ENCODE measurements at places on chromosomes 3 and 15.

DNA sequence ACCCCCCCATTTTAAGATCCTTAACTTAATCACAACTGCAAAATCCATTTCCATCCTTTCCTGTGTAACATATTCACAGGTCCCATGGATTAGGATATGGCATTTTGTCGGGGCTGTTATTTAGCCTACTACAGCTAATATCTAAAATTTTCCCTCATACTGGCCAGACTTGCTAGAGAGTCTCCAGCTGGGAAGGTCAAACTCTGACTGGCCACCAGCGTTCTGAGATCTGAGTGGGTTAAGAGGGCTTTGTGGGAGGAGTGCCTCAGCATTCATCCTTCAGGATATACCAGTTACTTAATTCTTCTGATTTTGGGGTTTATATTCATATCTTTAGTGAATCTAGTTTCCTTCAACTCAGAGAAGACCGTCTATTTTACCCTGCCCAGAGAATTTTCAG lies 17.7 kb downstream of the TM4SF18 start:
- no peak for DNase-seq

DNA sequence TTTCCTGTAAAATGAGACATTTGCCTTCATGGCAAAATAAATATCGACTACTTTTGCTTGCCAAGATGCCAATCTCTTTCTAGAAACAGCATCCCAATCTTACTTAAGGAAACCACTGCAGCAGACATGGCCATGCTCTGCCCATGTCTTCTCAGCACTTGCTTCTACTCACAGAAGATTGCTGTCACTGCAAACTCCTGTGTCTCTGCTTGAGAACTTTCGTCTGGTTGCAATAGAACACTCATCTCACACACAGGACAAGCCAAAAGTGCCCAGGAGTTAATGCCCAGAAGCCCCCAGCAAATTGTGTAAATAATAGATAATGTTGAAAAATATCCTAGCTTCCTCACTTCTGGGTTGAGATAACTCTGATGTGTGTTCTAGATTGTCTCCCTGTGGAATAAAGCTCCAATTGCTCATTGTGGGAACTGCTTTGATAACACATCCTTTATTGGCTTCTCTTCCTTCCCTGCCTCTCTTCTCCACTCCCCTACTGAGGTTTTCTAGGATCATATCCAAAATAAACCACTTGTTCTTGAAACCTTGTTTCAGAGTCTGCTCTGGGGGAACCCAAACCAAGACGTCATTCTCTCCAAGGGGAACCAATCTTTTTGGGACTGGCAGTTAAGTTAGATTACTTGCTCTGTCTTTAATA lies 156.3 kb upstream of the STRIT1 start:
- DNase-seq, result no peak

DNA sequence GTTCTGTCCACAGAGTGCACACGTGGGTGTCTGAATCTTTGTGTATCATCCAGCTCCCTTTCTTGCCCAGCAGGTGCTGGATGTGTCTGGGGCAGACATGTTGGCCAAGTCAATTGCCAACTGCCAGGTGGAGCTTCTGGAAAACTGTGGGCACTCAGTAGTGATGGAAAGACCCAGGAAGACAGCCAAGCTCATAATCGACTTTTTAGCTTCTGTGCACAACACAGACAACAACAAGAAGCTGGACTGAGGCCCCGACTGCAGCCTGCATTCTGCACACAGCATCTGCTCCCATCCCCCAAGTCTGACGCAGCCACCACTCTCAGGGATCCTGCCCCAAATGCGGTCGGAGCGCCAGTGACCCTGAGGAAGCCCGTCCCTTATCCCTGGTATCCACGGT lies 12.5 kb upstream of the RPP14 start:
- DNase-seq, result no peak

- DNase-seq, result no peak
These were observed 177.5 kb downstream of the FNDC3B start for GRCh38 chr3:172216911-172217310.

- no peak for DNase-seq
These were observed 45.0 kb downstream of the PDHB start for GRCh38 chr3:58388550-58389091.

DNA sequence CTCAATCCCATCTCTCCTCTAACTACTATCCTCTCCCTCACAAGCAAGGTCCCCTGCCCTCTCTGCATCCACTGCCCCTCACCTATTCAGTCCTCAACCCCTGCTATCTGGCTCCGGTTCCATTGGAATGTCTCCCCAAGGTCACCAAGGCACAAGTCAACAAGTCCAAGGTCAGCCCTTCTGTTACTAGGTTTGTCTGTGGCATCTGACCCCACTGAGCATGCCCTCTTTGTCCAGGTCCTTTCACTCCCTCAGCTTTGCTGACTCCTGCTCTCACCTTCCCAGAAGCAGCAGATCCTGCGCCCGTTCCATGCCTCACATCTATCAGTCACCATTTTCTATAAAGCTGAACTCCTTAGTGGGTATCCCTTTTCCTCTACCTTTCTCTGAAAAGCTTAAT lies 8.3 kb upstream of the SEMA7A start:
- DNase-seq, result no peak

- DNase-seq, result no peak
These were observed 681 bp upstream of the IL5RA start for GRCh38 chr3:3110749-3111361.

DNA sequence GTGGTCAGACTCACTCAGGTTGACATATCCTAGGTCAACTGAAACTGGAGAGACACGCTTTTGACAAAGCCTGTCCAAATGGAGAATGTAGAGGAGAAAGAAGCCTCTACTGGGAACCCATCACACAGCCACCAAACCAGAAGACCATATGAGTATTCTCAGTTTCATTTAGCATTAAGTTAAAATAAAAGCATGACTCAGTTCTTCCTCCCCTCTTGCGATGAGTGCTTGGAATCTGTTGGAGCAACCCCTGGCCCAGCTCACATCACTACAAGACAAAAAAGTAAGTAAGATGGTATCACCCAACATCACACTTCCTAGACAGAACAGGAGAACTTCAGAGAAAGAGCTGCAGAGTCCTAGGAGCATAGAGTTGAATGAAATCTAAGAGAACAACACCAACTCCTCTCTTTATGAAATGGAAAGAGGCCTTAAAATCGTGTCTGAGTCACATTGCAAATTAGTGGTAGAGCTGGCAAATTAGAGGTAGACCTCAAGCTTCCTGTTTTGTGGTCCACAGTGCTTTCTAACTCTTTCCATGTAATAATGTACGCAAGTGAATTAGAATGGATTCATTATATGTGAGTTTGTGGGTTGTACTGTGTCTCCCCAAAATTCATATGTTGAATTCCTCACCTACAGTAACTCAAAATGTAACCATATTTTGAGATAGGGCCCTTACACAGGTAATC lies 51.2 kb downstream of the FGF12 start:
- peak; percentile 35 for DNase-seq

GRCh38 chr3:50630394-50630793 lies 13.4 kb downstream of the MAPKAPK3 start:
- DNase-seq, result no peak

DNA sequence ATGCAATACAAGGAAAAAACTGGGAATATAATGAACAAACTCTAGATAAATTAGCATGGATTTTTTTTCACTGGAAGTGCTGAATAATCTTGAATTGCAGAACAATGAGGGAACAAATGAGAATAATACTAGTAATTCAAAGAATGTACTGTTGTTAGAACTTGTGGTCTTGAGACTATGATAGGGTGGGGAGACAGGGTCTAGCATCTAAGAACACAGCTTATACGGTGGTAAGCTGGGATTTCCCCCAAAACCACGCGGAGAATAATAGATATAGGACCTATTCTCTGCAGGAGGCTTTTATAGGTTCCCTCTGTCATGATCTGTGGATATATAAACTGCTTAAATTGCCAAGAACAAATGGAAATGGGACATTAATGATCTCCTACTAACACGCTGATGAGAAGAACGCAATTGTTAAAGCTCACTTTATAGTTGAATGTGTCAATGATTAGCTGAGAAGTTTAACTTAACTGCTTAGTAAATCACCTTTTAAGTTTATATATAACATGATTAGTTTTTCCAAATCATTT lies 692.3 kb downstream of the ZPLD1 start:
- no peak for DNase-seq

GRCh38 chr3:124939661-124940060 lies 5.1 kb upstream of the MUC13 start:
- no peak for DNase-seq

DNA sequence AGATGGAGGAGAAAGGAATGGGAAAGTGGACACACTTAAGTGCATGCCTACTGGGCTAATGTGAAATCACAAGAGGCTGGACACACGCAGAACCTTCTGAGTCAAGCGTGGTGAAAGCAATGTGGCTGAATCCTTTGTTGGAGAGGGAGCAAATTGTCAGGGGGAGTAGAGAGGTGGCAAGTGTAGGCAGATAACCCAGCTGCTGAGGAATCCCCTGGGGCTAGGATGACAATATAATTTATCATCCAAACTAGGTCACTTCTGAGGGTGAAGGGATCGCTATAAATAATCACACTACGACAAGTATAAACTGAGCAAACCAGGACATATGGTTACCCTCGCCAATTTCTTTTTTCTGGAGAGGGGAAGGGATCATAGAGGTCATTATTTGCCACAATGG lies 28.7 kb downstream of the TAMM41 start:
- no peak for DNase-seq

DNA sequence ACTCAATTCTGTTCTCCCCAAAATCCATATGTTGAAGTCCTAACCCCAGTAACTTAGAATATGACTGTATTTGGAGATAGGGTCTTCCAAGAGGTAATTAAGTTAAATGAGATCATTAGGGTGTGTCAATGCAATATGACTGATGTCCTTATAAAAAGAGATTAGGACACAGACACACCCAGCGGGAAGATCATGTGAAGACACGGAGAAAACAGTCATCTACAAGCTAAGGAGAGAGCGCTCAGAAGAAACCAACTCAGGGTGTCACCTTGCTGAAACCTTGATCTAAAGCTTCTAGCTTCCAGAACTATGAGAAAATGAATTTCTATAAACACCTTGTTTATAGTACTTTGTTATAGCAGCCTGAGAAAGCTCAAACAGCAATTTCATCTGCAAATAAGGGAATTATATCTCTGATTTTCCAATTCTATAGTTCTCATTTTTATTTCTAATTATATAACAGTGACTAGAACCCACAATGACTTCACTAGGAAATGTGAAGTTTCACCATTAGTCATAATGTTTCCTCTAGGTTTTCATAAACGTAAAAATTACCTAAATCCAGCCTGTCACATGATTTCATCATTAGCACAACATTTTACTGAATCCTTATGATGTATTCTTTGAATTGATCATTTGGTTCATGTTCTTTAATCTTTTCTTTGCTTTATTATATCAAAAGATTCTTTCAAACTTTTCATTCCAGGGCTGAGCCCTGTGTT lies 459.1 kb upstream of the MDFIC2 start:
- no peak for DNase-seq

DNA sequence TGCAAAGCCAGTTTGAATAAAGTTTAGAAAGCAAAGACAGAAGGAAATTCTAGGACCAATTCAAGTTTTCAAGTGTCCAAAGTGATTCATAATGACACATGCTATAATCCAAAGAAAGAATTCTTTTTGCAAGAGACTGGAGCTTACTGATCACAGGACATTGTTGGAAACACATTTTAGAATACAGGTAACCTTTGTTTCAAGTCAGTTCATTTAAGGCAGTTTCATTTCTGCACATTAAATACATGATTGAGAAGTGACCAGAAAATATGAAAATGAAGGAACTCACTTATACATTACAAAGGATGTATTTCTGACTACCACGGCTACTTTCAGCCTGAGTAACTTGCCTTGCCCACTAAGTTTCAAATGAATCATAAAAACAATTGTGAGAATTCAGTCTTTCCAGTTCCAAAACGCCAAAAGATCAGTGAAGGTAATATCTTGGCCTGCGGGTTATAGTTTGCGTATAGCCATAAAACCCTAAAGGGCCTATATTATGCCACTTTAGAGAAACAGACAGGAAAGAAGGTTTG lies 48.7 kb downstream of the PRICKLE2 start:
- peak; percentile 26 for DNase-seq

- DNase-seq, result no peak
These were observed 19.3 kb upstream of the SLTM start for GRCh38 chr15:58952751-58953150.

DNA sequence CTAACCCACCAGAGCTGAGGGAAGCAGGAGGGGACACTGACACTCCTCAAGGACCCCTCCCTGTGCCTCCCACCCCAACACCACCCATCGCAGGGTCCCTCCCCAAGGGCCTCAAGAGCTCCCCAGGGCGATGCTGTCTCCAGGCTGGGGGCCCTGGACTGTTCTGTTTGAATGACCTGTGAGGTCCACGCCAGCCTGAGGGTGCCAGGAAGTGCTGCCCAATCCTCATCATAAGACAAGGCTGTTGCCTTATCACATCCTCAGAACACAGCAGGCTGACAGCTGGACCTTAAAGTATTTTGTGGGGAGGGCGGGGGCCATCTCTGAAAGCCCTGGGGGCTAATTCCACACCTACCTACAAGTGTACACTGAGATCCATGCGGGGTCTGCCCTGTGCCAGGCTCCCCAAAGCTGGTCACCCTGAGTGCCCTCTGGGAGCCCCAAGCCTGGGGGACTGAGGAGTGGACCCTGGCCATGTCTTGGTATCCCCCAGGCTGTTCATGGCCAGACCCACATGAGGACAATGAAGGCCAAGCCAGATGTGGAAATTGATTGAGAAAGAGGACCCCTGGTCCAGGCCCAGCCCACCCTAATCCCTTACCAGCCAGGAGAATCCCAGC lies 23.8 kb upstream of the GOLGA6C start:
- DNase-seq, result no peak

DNA sequence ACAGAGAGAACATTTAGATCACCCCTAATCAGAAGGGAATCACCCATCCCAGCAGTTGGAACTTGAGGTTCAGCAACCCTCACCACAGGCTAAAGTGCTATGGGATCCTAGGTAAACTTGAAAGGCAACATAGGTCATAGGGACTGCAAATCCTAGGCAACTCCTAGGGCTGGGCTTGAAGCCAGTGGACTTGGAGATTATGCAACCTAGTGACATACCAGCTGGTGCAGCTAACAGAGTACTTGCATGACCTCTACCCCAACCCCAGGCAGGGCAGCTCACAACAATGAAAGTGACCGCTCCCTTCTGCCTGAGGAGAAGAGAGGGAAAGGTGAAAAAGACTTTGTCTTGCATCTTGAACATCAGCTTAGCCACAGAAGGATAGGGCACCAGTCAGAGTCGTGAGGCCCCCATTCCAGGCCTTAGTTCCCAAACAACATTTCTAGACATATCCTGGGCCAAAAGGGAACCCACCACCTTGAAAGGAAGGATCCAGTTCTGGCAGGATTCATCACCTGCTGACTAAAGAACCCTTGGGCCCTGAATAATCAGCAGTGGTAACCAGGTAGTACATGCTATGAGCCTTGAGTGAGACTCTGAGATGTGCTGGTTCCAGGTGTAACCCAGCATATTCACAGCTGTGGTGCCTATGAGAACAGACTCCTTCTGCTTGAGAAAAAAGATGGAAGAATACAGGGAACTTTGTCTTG lies 37.6 kb upstream of the FBN1 start:
- no peak for DNase-seq

DNA sequence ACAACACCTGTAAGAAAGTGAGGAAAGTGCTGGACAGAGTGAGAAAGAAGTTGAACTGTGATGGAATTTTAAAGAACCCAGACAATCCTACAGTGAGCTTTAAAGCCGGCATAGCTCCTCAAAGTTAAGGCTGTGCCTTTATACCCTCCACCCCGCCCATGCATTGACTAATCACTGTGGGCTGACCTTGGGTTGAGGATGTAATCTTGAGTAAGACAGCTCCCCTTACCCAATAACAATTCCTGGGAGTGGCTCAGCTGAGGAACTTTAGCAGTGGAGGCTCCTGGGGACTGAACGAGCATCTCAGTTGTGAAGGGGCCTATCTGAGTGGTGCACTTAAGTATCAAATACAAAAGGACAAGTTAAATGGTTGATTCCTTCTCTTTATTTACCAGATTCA lies 35.7 kb upstream of the ZNF770 start:
- DNase-seq, result no peak

All from GM06990 (cell line).